ENCODE measurements at places on chromosomes 6 and 20.

- DNase-seq: no peak
Measured at GRCh38 chr20:31595654-31596411, 9.3 kb upstream of the ID1 start.

DNA sequence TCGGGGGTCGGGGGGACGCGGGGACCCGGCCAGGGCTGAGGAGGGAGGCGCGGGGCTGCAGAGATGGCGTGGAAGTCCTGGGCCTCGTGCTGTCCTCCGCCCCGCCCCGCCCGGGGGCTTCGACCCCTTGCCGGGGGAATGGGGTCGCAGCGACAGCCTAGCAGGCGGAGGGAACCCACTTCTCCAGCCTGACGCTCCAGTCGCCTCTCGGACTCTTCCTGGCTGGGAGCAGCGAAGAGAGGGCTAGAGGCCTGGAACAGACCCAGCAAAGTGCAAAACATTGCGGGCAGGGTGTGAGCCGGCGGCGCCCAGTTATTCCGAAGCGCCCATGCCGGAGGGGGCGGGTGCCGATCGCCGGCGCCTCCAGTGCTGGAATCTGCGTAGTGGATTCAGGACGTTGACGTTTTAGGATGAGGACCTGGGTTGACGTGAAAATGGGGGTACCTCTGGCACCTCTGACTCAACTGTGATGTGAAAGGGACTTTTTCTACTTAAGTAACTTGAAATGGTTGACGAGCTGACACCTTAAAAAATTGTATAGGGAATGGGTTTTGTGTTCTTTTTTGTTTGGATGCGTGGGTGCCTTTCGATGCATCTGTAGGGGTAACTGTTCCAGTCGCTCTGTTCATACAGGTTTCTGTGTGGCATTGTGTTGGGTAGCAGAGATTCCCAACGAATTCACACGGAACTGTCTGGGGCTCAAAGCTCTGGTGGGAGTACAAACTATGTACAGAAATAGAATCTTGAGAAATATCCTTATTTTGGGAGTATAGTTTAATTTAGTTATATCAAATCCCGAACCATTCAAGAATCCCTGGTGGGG lies 1.4 kb downstream of the SLC35F1 start:
- DNase-seq: no peak

DNA sequence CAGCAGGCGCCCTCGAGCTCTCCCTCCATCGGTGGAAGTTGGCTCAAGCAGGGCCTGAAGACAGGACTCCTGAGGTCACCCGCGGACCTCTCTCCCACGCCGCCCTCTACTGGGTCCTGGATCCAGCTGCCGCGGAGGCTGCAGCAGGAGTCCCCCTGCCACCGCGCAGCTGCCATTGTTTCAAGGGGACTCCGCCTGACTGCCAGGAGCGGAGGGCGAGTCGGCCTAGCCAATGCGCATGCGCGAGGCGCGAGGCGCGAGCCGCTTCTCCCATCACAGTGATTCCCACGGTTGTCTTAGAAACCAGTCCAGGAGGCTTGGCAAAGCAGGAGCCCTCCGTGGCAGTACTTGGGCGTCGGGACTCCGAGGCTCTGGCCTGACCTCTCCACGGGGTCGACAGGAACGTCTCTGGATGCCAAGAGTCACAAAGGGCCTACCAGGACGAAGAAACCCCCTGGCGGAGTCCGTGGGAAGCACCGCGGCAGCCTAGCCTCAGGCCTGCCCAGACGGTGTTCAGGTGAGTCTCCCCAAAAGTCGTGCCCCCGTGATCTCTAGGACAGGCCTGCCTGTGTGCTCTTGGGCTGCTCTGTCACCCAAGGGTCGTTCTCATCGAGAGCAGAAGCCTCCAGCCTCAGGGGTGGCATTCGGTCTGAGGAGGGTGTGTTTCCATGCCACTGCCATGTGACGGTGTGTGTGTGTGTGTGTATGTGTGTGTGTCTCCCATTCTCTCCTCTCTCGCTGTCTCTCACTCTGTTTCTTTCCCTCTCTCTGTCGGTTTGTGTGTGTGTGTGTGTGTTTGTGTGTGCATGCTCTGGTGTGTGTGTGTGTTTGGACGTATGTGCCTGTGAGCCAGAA lies 290.6 kb upstream of the ZNF337 start:
- peak; percentile 35 for DNase-seq

- DNase-seq: no peak
Measured at GRCh38 chr6:72216222-72217068, 330.1 kb downstream of the RIMS1 start.

GRCh38 chr6:3778701-3779573 lies 27.4 kb upstream of the PXDC1 start:
- DNase-seq: no peak

- DNase-seq: no peak
Measured at GRCh38 chr20:61756966-61757677, 308.6 kb downstream of the TAF4 start.

GRCh38 chr6:7532232-7532631 lies 9.2 kb upstream of the DSP start:
- no peak for DNase-seq

DNA sequence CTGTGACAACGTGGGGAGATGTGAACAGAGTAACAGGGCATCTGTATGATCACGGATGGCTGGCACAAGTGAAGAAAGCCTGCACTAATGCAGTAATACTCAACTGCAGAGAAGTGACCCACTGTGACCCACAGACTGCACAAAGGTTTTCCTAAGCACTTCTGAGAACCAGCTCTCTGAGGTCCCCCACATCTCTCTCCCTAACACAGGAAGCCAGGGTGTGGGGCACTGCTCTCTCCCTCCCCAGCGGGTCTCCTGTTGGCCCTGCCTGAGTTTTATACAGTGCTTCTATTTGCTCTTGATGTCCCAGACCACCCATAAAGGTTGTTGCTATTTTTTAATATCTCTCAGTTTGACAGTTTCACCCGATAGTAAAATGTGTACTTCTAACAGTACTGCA lies 11.3 kb downstream of the APMAP start:
- DNase-seq: no peak

DNA sequence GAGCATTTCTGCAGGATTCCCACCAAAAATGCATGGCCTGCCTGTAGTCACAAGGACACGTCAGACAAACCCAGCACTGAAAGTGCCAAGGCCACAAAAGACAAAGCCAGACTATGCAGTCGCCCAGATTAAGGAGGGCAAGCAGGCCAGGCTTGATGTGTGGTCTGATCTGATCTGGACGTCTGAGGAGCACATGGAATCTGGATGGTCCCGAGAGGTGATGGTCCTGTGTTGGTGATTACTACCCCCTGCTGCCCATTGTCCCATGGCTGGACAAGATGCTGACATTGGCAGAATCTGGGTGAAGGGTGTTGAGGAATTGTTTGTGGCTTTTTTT lies 17.1 kb downstream of the NPEPL1 start:
- DNase-seq: no peak

GRCh38 chr6:63249875-63250482 lies 38.7 kb downstream of the FKBP1C start:
- DNase-seq: no peak

DNA sequence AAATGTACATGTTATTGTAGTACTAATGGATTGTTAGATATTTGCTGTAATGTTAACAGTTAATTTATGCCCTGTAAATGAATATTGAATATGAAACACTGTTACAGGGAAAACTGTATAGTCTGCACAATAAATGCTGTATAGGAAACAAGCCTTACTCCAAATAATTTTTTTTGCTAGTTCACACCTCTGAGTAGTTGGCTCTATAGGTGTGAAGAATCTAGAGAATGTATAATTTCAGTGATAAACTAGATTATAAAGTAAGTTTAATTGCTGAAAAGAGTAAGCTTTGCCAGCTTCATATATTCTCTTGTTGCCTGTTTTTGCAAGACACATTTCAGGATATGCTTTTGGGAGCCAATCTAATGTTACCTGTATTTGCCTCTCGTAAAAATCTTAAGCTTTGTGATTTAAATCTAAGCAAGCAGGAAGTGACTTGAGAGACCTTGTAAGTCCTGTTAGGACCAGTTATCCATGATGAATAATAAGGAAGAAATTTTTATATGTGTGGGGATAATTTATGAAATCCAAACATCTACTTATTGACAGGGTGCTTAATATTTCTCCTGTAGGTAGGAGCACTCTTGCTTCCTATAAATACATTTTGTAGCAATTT lies 232.4 kb downstream of the ZFAND3 start:
- DNase-seq: no peak

GRCh38 chr6:140806431-140806830 lies 1326.3 kb upstream of the GJE1 start:
- no peak for DNase-seq

- DNase-seq: no peak
Measured at GRCh38 chr6:167294241-167294640, 3.1 kb downstream of the UNC93A start.

DNA sequence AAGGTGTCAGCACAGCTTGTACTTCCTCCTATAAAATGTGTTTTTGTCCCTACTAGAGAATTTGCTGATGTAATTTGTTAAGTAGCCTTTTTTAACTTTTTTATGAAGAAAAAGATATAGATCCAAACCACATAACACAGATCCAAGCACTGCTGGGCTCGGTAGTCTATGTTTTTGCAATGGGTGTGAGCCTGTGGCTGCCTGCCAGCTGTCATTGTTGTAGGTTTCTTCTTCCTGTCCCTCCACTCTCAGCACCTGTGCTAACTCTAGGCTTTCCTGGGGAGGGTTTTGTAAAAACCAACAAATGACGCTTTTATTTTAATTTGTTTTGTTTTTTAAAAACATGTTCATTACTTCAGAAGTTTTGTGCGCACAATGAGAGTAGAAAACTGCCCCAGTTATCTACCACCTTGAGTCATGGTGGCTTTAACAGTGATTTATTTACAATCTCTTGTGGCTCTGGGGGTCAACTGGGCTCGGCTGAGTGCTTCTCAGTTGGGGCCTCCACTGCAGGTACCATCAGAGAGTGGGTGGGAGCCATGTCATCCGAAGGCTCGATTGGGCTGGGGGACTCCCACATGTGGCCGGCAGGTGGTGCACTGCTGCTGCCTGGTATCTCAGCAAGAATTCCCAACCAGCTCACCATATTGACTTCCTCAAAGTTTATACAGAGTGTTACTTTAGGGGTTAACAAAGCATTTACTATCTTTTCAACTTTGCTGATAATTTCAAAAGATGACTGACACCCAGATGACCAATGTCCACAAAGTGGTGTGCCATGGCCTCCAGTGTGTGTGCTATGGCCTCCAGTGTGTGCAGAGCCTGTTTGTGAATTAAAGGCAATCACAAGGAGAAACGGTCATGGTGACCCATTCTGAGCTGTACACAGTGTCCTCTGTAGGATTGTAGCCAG lies 3.0 kb upstream of the CCR6 start:
- no peak for DNase-seq

DNA sequence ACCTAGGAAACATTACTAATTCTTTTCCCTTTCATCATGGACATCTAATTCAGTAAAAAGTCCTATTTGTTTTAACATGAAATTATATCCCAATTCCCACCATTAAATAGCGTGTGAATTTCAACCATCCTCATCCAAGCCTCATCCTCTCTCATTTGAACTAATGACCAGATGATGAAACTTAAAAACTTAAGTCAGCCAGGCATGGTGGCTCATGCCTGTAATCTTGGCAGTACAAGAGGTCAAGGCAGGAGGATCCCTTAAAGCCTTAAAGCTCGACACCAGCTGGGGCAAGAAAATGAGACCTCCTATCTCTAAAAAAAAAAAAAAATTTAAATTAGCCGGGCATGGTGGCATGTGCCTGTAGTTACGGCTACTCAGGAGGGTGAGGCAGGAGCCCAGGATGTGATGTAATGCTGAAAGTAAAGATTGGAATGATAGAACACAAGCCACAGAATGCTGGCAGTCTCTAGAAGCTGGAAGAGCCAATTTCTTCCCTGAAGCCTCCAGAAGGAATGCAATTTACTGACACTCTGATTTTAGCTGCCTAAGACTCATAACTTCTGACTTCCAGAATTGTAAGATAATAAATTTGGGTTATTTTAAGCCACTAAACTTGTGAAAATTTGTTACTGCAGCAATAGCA lies 27.1 kb upstream of the HAO1 start:
- DNase-seq: no peak

DNA sequence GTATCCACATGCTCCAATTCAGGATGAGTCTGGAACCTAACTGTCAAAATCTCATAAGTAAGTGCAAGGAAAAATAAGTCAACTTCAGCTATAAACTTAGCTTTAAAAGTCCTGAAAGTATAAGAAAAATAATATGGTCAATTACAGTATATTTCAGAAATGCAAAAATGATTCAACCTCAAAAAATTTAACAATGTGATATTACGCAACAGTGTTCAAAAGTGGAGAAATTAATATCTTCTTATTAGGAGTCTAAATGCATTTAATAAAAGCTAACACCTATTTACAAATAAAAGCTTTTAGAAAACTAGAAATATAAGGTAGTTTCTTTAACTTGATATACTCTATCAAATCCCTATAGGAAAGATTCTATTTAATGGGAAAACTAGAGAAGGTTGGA lies 111.2 kb upstream of the OPRM1 start:
- DNase-seq: no peak

- DNase-seq: no peak
Measured at GRCh38 chr6:26195924-26196845, 109.0 kb downstream of the HFE start.

All from activated CD4-positive, alpha-beta T cell treated with anti-CD3 and anti-CD28 coated beads, Interleukin-2, amount 50 U/mL, for 24 hours (primary cell).